ENCODE measurements at places on chromosomes 1 and 21. TPM values are rescaled to one million over a fixed set of nuclear protein-coding genes. Genes with fewer than 3 reads are reported as not detected.

Gene ZNF697
- total RNA-seq = 4.8 TPM

Gene ADORA1
- not detected for total RNA-seq

Gene TMEM240
- 0.52 TPM for total RNA-seq

Gene OR6P1
- not detected for total RNA-seq

Gene DSCAM
- not detected for total RNA-seq

Gene LCE1A
- not detected for total RNA-seq

Gene PIGM
- 5.8 TPM for total RNA-seq

Gene PYHIN1
- total RNA-seq = 11.3 TPM
